ENCODE measurements at places on chromosomes 13 and 19.

- DNase-seq, result peak; percentile 32
These were observed at the start of gene ETHE1 for GRCh38 chr19:43526884-43527859. Gene ETHE1, minus strand, starts transcription at chr19:43527201. Its CDS starts 24 bp downstream, at chr19:43527177.

DNA sequence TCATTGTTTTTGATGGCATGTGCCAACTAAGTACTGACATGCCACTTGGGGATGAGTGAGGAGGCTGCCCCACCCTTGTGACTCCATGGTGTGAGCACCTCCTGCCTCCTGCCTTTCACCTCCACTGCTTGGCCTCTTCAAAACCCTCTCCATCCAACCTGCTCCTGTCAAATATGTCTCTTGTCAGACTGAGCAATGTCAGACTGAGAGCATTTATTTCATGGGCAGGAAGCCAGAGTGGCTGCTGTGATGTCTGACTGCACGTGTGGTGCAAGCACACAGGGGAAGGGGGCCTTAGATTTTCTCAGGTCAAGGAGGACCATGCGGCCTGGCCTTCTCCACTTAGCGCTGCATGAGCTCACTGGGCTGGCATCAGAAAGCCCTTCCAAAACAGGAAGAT lies 68.3 kb downstream of the STARD13 start:
- peak; percentile 67 for DNase-seq

GRCh38 chr19:30695171-30695875 lies 323.1 kb downstream of the ZNF536 start:
- DNase-seq, result no peak

- DNase-seq, result no peak
These were observed 632 bp downstream of the MARK4 start for GRCh38 chr19:45251452-45252354.

GRCh38 chr13:76976490-76976889 lies 15.4 kb upstream of the CLN5 start:
- peak; percentile 32 for DNase-seq

DNA sequence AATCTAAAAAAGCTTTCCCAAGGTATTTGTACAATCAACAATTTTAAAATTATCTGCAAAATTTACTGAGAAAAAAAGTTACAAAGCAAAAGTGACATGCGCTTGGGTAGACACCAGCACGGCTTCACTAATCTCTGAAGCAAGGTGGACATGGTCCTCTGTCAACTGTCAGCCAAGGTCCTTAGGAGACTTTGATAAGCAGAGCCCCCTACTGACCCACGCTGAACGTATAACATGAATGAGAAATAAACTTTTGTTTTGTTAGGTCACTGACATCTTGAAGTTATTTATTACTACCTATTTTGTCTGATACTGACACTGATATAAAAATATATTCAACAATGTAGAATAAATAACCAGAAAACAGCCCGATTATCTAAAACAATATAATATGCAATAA lies 100.7 kb upstream of the OBI1 start:
- DNase-seq, result no peak

DNA sequence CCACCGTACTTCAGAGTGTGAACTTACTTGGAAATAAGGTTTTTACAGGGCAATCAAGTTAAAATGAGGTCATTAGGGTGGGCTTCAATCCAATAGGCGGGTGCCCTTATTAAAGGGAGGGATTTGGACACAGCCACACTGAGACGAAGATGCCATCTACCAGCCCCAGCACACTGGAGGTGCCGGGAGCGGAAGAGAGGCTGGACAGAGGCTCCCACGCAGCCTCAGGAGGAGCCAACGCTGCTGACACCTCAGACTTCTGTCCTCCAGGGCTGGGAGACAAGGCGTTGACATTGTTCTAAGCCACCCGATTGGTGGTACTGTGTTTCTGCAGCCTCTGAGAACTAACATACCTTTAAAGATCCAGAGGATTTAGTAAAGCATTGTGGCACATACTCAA lies 12.6 kb upstream of the RAB20 start:
- DNase-seq, result no peak

DNA sequence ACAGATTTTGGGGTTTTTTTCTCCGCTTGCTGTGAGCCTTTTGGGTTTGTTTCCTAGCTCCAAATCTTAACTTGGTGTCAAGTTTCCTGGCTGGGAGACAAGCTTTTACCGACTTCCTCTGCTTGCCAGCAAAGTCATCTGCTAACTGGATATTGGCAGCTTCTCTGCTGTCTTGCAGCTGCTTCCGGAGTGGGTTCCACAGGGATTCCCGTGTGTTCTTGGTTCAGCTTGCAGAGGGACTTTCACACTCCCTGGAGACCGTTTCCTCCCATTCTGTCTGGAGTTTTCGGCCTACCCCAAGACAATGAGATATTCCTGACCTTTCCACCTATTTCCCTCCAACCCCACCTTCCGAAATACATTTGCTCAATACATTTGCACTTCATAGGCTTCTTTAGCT lies 2.2 kb upstream of the COLGALT1 start:
- peak; percentile 97 for DNase-seq

- no peak for DNase-seq
These were observed 26.6 kb upstream of the CDC16 start for GRCh38 chr13:114208134-114208533.

- no peak for DNase-seq
These were observed 20.0 kb upstream of the ATP12A start for GRCh38 chr13:24660023-24660741.

DNA sequence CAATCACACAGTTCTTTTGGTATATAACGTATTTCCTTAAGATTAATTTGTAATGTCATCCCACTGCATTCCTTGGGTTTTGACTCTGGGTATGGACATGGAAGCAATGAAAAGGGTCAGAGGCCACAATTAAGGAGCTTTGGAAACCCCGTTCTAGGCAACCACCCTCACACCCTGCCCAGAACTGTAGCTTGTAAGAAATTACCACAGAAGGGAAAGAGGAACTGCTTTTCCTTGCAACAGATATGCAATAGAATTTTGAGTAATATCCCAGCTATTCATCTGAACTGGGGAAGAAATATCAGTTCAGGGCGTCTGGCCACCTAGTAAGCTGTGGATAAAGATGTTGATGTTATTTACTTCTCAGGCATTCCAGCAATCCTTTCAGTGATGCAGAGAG lies 985 bp upstream of the CLC start:
- no peak for DNase-seq

DNA sequence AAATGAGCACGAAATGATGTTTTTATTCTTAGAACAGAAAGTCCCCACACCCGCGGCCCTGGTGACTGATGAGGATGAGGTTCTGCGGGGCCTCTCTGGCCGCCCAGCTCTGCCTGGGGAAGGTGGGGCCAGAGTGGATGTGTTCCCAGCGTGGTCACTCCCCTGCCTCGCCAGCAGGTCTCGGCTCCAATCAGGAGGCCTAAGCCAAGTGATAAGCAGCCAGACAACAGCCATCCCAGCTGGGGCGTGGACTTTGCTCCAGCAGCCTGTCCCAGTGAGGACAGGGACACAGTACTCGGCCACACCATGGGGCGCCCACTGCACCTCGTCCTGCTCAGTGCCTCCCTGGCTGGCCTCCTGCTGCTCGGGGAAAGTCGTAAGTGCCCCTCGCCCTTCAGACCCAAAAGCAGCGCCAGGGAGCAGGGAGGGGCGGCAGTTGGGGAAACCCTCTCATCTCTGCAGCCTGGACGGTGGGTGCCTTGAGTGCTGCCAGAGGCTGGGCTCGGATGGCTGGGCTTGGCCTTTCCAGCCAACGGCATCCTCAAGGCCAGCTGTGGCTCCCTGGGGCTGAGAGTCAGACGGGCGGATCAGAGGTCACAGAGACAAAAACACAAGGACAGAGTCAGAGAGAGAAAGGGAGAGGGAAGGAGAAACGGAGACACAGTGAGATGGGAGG lies at the start of gene F10:
TSS of gene F10 (plus strand) at position 250 of the 676 bp plus-strand sequence. CDS start at position 307, 57 bp downstream.
- peak; percentile 85 for DNase-seq

DNA sequence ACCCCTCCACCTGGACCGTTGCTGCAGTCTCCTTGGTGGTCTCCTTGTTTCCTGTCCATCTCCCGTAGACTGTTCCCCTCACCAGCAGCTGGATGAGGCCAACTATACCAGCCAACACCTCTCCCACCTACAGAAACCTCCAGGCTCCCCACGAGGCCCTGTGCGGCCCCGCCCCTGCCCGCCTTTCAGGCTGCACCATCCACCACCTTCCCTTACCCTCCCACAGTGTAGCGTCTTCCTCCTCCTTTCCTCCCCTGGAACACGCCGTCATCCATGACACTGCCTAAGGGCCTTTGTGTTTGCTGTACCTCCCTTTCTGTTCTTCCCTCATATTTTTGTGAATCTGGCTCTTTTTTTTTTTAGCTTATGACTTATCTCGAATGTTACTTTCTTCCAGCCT lies 23.8 kb upstream of the WDR88 start:
- no peak for DNase-seq
